ENCODE measurements at places on chromosomes 16 and 17.

- DNase-seq = peak; percentile 27
These were observed 13.2 kb upstream of the TMEM100 start for GRCh38 chr17:55735731-55736405.

DNA sequence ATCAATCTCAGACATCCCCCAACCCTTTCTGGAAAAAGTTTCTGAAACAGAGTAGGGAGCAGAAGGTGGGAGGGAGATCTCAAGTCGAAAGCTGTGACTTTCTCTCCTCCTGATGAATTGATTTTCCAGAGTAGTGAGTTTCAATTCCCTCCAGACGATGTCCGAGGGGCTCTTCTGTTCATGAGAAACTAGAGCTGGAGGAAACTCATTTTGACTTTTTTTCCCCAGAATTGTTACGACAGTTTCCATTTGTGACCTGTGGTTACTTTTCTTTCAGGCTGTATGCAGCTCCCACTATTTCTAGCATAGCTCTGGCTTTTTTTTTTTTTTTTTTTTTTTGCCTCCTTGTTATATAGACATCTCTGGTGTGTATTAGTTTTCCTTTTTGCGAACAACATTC is 422.1 kb upstream of the SALL1 start:
- no peak for DNase-seq

DNA sequence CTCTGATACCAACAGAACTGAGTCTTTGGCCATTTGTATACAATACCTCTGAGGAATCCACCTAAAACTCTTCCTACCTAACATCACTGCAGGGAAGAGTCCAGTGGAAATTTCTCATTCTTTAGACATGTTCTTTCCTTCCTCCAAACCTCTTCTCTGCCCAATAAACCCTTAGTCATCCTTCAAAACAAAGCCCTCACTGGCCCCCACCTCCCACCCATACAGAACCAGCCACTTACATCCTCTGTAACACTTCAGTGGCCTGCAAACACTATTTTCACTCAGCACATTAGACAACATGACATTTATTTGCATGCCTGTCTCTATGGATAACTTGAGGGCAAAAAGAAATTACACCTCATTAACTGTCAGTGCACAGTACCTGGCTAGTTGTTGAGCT is 200.3 kb upstream of the NOG start:
- DNase-seq = peak; percentile 7

GRCh38 chr16:73216932-73217331 is 169.0 kb upstream of the ZFHX3 start:
- DNase-seq = no peak

GRCh38 chr16:3762107-3762750 is 44.9 kb upstream of the TRAP1 start:
- no peak for DNase-seq

GRCh38 chr17:7711051-7711755 is 6.2 kb downstream of the EFNB3 start:
- DNase-seq = no peak

GRCh38 chr17:20214794-20215193 is 205.6 kb downstream of the SPECC1 start:
- DNase-seq = no peak

GRCh38 chr17:27741971-27742575 is 58.3 kb downstream of the NOS2 start:
- DNase-seq = no peak

DNA sequence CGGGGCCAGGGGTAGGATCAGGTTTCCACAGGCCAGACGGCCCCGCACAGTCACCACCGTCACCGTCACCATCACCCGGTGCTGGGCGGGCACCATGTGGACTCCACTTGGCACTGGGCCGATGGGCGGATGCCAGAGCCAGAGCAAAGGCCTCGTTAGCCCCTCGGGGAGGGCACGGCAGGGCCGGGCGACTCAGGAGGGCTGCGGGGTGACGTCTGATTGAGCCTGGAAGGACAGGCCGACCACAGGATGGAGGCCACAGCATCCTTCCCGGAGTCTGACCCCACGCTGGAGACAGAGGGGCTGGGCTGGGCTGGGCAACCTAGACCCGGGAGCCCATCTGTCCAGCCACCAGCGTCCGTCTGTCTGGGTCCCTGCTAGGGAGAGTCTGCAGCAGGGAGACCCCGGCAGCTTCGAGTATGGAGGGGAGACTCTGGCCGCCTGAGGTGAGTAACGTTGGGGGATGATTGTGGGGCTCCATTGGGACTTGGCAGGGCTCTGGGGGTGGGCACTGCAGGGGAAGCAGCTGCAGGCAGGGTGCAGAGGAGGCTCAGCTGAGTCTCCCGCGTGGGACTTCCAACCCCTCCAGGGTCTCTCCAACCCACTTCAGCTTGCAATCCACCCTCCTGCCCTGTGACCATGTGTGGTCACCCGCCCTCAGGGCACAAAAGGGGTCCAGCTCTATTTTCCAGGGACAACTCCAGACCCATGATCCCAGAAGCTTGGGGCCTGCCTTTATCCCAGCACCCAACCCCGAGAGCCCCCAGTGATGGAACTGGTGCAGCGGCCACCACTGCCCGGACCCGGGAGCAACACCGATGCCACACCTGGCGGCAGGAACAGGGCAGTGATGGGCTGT is 22.6 kb downstream of the SLC25A10 start:
- DNase-seq = no peak

DNA sequence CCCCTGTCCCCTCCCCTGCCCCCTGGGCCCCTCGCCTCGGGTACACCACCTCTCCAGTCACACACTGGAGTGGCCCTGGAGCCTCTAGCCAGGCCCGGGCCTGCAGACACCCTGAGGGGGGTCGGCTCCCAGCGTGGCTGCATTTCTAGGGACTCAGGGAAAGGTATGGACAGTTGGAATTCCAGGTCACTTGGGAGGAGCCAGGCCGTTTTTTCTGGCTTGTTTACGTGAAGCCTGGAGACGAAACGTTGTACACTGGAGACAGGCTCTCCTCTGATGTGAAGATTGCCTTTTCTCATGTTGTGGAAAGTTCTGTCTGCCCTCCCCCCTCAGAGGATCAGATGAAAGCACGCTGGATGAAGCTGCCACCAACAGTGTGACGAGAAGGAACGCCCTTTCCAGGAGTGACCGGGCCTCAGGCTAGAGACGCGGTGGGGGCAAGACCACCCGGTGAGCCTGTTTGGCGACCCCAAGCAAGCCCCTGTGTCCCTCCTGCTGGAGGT is 4.0 kb upstream of the PPP1R27 start:
- no peak for DNase-seq

GRCh38 chr17:74354123-74354522 is 7.5 kb downstream of the BTBD17 start:
- DNase-seq = peak; percentile 71

DNA sequence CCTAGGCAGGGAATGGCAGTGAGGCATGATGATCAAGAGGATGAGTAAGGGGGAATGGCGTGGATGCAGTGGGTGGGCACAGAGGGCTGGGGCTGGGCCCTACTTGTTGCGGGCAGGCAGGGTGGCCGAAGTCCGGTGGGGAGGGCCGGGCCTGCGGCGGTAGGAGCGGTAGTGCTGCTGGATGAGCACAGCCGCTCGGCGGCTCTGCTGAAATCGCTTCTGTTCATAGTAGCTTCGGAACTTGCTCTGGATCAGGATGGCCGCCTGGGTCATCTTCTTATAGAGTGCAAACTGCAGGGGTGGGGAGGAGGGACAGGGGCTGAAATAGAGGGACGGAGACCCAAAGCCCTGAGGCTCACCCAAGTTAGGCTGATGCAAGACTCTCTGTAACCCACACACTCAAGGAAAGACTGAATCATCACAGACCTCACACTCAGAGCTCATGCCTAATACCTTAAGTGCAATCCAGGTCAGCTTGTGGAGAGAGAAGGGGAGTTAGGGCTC is 1.5 kb upstream of the SPAG7 start:
- peak; percentile 91 for DNase-seq

GRCh38 chr16:28155293-28155692 is 56.5 kb downstream of the XPO6 start:
- no peak for DNase-seq

GRCh38 chr17:51734462-51734861 is 424.1 kb downstream of the CA10 start:
- DNase-seq = no peak

- DNase-seq = no peak
These were observed 107.1 kb downstream of the SNX29 start for GRCh38 chr16:12083631-12084030.

DNA sequence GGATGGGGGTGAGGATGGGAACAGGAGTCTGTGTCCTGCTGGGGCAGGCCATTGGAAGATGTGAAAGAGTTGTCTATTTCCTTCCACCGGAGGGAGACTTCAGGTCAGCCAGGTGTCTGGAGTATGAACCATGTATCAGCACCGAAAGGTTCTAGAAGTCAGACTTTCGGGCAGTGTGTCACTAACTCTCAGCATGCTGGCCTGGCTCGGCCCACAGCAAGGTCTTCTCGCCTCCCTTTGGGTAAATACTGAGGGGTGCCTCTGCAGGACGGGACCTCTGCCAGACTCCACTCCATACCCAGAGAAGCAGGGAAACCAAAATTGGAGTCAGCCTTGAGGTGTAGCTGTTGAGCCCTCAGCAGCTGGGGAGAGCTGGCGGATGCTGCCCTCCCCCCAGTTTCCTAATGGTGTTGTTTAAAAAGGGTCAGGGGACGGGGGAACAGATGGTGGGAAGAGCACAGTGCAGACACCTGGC is 507 bp downstream of the CIITA start:
- no peak for DNase-seq

DNA sequence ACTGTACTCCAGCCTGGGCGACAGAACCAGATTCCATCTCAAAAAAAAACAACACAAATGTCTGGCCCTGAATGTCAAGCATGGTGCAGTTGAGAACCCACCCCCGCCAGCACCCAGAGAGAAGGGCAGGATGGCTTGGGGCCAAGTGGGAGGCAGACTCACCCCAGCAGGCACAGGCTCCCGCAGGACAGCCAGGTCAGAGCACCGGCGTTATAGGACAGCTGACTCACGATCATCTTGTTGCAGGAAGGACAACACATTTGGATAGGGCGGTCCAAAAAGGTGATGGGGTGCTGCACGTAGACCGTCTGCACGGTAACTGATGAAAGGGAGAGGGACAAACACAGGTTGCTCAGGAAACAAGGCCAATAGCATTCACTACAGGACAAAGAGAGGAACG is 33.3 kb downstream of the LITAF start:
- DNase-seq = no peak

DNA sequence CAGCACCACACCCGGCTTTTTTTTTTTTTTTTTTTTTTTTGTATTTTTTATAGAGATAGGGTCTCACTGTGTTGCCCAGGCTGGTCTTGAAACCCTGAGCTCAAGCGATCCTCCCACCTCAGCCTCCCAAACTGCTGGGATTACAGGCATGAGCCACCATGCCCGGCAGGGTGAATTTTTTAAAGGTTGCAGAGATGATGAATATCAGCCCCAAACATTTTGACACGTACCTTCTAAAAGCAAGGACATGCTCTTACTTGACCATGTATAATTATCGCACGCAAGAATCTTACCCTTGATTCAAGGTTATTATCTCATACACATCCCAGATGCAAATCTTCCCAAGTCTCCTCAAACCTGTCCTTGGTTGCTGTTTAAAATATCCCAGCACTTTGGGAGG is 4.3 kb upstream of the FOXC2 start:
- DNase-seq = no peak

GRCh38 chr17:76354747-76355310 is 1.1 kb upstream of the PRPSAP1 start:
- DNase-seq = no peak

DNA sequence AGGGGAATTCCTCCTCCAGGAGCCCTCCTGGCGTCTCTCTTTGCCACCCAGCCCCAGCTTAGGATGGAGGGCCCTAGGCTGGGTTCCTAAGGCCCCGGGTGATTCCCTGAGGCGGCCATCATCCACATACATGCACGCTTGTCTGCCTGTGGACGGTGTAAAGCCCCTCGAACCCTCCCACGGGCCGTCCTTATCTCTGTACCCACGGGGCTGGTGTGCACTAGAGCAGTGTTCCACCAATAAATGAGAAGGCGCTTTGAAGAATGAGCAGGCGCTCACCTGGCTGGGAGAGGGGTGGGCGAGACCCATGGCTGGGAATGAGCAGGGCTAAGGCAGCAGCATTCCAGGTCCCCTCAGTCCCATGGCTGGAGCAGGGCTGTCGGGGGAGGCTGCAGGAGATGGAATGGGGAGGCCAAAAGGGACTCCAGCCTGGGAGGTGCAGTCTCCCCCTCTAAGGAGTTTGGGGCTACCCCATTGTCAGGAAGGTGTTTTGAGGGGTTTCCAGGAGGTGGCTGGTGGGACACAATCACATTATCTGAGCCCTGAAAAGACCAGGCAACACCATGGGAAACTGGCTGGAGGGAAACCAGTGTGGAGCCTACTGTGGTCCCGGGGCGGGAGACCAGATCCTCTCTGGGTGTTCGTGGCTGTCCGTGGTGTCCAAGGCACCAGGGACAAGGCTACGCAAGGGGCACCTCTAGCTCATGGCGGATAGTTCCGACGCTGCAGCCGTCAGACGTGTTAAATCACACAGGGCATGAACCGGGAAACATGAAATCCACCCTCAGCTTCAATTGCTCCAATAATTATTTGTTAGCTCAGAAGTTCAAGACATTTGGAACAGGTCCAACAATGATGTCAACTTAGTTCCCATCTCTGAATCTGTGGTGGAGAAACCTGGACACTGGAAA is 87.5 kb upstream of the DNAH17 start:
- DNase-seq = no peak

DNA sequence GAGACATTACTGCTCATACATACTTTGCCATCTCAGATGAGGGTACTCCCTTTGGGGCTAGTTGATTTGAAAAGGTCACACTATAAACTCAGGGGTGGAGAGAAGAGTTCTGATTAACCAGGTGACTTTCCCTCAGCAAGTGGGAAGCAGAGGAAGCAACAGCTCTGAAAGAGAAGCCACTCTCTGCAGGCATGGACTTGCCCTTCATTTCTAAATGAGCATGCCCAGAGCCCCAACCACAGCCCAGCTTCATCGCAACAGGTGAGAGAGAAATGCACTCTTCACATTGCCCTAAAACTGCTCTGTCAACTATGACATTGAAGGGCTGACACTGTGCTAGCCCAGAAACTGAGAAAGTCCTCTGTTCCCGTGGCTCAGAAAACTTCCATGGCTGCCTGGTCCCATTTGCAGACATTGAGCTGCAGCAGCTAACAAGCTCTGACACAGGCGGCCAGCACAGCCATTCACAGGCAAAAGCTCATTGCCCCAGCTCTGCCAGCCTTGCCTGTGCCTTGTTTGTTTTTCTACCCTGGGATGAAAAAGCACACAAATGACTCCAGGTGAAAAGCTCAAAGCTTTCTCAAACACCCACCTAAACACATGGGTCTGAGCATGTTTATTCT is 419.8 kb upstream of the DYNLRB2 start:
- DNase-seq = no peak

DNA sequence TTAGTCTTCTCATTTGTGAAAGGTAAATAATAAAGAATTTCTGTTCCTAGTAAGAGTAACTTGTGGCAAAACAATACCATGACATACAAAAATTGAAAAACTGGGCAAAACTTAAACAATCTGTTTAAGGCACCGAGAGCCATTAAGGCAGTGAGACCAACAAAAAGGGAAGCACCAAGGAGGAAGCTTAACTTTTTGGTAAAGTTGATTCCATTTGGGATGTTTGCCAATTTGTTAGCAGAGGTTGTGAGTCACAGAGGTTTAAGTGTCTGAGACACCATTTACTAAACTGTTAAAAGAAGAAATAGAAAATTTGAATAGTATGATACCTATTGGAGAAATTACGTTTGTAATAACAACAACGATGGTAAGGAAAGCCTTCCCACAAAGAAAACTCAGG is 4.9 kb downstream of the SLC35G3 start:
- peak; percentile 36 for DNase-seq
